Activated T-cell treated with anti-CD3 and anti-CD28 coated beads for 1 hour (primary cell): ENCODE measurements at places on chromosomes 7 and 10.

DNA sequence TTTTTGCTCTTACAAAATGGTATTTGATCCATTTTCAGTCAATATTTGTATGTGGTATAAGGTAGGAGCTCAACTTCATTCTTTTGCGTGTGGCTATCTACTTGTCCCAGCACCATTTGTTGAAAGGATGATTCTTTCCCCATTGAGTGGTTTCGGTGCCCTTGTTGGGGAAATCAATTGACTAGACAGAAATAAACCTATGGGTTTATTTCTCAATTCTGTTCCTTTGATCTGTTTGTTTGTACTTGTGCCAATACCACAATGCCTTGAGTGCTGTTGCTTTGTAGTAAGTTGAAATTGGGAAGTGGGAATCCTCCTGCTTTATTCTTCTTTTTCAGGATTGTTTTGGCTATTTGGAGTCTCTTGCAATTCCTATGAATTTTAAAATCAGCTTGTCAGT lies 41.0 kb downstream of the SNX10 start:
- DNase-seq: no peak

GRCh38 chr7:30430777-30431176 lies 47.8 kb downstream of the NOD1 start:
- no peak for DNase-seq

- no peak for DNase-seq
Observed at GRCh38 chr7:152583006-152583405, 92.9 kb downstream of the XRCC2 start.

DNA sequence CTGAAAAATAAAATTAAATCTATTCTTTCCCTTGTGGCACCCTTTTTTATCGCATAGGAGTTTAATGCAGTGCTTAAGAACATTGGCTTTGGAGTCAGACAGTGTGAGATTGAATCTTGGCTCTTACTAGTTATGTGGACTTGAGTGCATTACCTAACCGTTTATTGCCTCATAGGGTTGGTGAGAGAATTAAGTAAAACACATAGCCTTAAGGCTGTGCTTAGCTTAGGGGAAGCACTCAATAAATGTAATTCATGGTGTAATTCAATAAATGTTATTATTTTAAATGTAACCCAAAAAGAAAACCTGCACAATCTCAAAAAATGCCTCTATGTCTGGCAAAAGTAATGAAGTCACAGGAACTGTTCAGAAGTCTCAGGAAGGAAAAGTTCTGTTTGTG lies 2.7 kb downstream of the STK17A start:
- DNase-seq: no peak

DNA sequence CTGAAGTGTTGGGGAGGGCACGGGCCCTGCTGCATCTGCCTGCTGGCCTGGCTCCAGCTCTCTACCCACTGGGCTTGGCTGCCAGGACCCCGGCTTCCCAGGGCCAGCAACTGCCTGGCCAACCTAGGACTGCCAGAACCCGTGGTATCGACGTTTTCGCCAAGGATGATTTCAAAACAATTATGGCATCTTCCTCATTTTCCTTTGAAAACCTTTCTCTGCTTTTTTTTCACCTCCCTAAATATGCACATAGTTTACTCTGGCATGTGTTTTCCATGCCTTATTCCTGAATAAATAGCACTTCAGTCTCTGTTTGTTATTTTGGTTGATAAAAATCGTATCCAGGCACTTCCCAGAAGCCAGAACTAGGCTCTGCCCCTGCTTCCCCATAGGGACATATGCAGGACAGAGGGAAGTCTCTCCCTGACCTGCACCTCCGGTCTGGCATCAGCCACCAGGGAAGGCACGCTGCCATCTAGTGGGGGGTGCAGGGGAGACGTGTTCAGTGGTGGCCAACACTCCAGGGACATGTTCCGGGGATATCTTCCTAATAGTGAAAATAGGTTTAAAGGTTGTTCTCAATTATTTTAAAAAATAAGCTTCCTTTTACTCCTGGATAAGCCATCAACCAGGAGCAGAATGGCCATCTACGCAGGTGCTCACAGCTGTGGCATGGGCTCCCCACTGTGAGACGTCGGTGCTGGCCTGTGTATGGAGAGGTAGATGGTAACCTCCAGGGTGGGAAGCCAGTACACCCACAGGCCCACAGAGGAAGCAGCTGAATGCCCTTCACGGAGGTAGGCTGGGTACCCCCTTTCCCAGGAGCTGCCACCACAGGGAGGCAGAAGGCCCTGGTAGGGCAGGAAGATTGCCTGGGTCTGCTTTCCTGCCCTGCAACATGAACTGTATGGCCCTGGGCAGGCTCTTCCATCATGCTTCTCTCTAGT lies 30.7 kb upstream of the ANTXRL start:
- DNase-seq: peak; percentile 40

DNA sequence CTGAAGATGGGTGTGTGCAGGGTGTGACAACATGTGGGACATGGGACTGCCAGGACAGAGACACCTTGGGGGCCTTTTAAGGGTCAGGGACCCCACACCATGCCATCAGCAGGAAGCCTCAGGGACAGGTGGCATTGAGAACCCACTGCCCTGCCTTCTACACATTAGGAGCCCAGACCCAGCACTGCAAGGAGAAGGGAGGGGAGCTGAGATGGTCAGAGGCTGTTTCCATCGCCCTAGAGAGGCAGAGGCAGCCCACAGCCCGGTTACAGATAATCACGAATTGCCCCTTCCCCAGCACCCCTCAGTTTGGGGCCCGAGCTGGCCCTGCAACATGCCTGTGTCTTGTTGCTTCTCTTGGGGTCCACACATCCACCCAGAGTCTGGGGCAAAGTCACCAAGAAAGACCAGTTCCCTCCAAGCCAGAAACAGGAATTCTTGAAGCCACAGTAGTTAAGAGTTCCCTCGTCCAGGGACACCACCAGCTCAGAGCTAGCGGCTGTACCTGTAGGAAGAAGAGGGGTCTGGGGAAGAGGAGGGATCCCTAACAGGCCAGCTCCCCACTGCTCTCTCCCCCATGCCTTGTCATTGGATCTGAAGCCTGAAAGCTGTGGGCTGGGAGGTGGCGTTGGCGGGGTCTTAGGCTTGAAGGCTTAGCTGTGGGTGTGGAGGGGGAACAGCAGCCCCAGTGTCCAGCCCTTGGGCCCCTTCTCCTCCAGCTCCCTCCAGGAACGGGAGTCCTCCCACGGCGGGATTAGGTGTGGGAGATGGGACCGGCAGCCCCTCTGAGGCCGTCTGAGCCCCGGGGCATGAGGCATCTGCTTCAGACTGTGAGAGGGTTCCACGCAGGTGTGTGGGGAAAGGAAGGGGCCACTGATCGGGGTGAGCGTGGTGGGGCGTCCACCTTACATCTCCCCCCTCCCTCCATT lies 44.8 kb upstream of the ELFN1 start:
- no peak for DNase-seq

DNA sequence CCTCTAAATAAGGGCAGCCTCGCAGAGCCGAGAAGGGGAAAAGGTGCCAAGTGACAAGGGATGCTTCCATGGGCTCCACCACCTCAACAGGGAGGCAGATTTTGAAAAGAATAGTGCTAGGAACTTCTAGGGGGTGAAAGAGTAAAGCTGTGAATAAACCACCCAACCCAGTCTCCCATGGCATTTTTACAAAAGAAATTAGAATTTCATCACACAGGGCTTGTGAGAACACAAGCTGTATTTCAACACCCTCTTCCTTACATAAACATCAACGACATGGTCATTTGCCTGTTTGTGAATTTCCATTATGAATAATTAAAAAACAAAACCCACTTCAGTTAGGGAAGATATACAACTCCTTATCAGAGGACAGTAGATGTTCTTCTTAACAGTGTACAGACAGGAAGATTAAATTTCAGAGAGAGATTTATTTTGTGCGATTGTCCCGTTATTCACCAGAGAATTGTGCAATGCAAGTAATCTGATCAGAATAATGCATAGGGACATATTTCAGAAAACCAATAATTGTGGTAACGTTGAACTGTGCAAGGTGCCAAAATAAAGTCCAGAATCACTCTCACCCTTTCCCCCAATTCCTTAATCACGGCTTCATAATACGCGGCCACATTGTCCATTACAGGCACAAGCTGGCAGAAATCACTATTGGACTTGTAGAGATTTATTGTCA lies 207.8 kb upstream of the MGMT start:
- no peak for DNase-seq

DNA sequence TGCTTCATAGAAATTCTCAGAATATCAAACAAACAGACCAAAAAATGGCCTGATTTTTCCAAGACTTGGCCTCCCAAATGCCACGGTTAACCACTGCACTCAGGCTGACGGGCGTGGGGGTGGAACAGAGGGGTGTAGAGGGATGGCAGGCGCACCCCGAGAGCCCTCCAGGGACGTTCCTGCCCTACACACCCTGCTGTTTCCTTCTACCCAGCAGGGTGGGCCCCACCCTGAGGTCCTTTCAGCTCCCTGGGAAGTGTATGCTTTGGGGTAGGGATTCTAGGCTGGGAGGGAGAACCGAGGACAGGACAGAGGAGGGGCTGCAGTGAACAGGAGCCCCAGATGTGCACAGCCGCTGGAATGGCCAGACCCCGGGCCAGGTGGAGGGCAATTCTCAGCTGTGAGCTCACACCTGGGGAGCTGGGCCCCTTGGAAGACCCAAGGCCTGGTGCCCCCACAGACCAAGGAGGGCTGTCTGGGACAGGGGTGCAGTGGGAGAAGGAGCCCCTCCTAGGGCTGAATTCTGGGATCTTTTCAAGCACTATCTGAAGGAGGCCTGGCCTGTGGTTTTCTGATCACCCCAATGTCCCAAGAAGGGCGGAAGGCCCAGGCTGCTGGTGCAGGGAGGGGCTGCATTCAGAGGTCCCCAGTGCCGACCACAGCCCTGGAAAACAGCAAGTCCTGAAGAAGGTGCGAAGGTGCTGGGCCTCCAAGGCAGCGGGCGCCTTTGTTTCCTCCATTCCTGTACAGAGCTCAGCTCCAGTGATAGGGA lies 32.9 kb upstream of the INPP5A start:
- DNase-seq: no peak

DNA sequence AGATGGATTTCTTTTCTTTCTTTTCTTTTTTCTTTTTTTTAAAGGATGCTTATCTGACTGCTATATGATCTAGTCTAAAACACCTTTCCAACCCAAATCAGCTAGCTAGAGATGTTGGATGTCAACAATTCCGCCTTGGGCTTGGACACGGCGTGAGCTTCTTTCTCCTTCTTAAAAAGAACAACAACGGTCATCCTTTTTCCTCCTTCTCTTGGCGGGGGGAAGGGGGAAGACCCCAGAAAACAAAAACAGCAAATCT lies 1.0 kb downstream of the BEND7 start:
- no peak for DNase-seq

- no peak for DNase-seq
Observed at GRCh38 chr7:96989859-96990317, 15.5 kb upstream of the DLX6 start.

GRCh38 chr10:91884536-91884935 lies 24.8 kb downstream of the FGFBP3 start:
- DNase-seq: no peak

DNA sequence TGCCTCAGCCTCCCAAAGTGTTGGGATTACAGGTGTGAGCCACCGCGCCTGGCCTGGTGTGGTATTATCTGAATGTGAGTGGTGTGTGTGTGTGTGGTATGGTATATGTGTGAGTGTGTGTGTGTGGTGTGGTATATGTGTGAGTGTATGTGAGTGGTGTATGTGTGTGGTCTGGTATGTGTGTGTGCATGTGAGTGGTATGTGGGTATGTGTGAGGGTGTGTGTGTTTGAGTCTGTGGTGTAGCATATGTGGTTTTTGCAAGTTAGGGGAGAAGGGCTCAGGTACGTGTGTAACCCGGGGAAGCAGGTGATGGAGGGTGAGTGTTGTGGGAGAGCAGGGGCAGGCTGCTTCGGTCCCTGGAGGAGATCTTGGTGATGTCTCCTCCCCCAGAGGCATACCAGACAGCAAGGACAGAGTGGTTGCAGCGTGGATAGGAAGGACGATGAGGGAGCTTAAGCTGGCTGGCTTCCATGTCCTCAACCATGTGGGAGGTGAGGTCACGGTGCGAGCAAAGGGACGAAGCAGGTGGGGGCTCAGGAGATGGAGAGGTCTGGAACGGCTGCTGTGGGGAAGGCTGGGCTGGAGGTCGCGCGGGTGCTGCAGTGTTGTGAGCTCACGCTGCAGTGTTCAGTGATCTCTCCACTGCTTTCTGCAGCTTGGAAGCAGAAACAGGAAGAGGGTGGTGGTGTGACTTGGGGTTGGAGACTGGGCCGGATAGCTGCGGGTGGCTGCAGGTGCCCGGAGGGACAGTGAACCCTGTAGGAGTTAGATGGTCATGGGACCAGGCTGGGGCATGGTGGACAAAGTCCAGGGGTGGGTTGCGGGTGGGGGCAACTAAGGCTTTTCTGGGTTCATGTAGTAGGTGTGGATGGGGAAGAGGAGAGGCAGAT lies 5.0 kb downstream of the ZYX start:
- DNase-seq: no peak

DNA sequence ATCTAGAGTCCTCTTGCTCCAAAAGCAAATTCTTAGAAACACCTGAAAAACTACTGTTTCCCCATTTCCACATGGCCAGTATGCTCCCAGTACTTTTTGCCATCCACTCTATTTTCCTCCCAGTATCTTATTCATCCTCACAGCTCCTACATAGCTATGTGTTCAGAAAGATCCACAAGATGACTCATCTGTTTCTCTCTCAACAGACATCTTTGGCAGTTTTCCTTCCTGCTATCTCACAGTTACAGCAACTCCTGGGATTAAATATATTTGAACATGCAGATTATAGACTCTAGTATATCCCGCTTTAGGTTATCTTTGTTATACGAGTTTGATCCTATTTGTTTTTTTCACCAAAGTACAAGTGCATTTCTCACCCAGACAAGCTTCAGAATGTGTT lies 675.6 kb upstream of the POT1 start:
- DNase-seq: no peak

DNA sequence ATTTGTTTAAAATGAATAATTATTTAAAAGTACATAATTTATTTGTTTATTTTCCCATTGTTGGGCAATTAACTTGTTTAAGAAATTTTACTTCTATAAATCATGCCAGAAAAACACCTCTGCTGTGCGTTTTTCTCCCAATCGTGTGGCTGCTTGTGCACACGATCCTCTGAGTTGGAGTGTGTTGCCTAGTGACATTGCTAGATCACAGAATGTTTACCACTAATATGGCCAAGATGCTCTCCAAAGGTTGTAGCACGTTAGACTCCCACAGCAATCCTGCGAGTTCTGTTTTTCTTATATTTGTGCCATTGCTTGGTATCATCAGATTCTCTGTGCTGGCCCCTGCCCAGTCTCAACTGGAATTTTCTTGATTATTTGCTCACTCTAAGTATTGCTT lies 207.1 kb upstream of the ADCY1 start:
- DNase-seq: no peak

- DNase-seq: peak; percentile 7
Observed at GRCh38 chr7:45026984-45027773, 27.2 kb downstream of the CCM2 start.

DNA sequence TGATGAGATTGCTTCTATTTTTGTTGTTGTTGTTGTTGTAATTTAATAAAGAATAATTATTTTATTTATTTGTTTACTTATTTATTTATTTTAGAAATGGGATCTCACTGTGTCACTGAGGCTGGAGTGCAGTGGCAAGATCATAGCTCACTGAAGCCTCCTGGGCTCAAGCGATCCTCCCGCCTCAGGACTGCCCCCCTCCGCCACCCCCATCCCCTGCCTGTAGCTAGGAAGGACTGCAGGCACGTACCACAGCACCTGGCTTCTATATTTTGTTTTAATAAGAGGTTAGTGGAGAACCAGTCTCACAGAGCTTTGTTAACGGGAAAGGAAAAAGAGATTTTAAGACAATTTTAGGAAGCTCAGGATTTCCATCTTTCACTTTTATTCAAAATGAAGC lies 19.5 kb upstream of the SMC3 start:
- DNase-seq: no peak

GRCh38 chr10:35552650-35553342 lies 52.3 kb upstream of the GJD4 start:
- no peak for DNase-seq
